ENCODE measurements at places on chromosomes 6 and 20.

DNA sequence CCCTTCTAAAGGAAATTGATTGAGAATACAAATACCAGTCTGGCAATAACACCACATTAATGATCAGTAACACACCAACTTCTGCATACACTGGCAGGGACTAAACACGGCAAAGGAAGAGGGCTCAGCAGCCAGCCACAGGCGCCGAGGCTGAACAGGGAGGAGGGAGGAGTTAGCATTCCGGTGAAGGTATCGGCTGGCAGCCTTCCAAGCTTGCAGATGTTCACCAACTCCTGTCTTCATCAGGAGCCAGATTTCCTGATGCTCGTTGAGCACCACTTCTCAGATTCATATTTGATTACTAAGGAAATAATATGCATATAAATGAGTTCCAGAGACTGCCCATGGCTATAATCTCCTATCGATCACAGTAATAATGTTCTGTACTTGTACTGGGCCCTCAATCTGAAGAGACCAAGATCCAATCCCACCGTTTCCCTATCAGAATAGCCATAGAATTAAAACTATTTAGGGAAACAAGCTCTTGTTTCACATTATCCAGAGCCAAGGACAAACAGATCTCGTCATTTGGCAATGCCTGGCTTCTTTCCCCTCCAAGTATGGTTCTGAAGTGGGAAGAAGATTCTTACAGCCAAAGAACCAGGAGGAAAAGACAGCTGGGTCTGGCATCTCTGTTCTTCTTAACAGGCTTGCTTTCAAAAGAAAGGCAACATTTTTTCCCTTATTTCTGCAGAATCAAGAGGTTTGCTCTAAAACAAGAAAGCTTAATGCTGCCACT lies 42.2 kb downstream of the GFOD1 start:
- DNase-seq, result no peak

- DNase-seq, result peak; percentile 50
Observed at GRCh38 chr20:50034567-50035180, 51.9 kb downstream of the SNAI1 start.

DNA sequence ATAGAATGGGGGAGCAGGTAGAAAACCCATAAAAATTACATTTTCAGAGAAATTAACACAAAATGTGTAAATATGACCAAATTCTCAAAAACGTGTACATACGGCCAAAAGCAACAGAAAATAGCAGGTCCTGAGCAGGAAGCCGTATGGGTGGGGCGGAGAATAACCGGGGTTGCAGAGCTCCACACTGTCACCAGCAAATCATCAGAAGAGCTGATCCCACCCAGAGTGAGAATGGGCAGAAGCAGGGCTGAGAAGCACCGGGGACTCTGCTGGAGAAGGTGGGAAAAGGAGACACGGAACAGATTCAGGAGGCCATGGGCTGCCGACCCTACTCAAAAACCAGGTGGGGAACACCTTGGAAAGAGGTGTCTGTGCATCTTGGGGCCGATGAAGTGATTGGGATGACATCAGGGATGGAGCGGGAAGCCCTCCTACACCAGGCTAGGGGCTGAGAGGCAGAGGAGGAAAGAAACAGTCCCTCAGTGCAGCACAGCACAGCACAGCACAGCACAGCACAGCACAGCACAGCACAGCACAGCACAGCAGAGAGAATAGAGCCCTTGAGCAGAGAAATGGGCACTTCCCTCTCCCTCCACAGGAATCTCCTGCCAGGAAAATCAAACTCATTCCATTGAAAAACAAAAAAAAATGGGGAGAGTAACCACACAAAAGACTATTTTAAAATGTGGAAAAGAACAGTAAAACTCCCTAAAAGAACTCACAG lies 22.3 kb downstream of the STX7 start:
- DNase-seq, result no peak

GRCh38 chr20:3710011-3710466 lies 2.4 kb downstream of the SIGLEC1 start:
- DNase-seq, result no peak

DNA sequence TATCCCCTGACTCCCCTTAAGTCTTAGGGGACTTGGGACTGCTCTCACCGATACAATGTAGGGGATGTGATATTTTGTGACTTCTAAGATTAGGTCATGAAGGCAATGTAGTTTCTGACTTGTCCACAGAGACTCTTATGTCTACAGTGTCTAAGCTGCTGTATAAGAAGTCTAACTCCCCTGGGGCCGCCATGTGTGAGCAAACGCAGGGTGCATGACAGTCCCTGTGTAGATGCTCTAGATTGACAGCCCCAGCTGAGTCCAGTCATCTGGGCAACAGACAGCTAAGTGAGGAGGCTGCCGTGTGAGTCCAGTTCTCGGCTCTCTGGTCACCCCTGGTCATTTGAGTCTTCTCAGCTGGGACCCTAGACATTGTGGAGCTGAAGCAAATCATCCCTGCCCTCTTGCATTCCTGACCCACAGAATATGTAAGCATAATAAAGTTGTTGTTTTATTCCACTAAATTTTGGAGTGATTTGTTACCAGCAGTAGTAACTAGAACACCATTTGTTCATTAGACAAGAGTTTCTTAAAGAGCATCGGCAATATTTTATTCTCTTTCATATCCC lies 743.3 kb upstream of the CHD6 start:
- no peak for DNase-seq

- no peak for DNase-seq
Observed at GRCh38 chr6:3619201-3619600, 132.3 kb downstream of the PXDC1 start.

DNA sequence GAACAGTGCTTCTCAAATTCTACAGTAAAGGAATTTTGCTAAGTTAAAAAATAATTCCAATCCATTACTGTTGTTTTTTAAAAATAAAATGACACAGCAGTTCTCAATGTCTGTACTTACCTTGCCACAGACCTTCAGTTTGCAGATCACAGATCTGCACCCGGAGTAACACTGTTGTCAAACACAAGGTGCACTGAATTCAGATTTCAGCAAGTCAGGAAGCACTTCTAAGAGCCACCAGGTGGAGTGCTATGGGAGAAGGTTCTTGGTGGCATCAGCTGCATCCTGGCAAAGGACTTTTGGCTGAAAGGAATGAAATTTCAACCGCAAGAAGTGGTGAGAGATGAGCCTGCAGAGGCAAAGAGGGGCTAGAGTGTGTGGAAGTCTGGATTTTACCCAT lies 17.4 kb downstream of the RSPH4A start:
- no peak for DNase-seq
